Type B pancreatic cell (in vitro differentiated cells): ENCODE measurements at places on chromosomes 2 and 18. TPM values are rescaled to one million over a fixed set of nuclear protein-coding genes. Genes with fewer than 3 reads are reported as not detected.
A peak's percentile ranks its signal among the peaks of the same experiment; 100 is the strongest.

- H3K27me3 ChIP-seq = peaks cover 3% of the 10 kb centered on the region
- no peak overlapping the region for H3K4me3 ChIP-seq
- H3K4me1 ChIP-seq = no peaks in the 10 kb centered on the region
- H3K36me3 ChIP-seq = no peaks in the 10 kb centered on the region
- no peak overlapping the region for H3K27ac ChIP-seq
- no peak for DNase-seq
Observed at GRCh38 chr18:68548904-68549870, 165.7 kb downstream of the TMX3 start.

Gene RUFY4
- not detected in 2 replicates for total RNA-seq

- H3K4me3 ChIP-seq = no peak overlapping the region
- DNase-seq = no peak
- H3K4me1 ChIP-seq = peaks cover 14% of the 10 kb centered on the region
- no peak overlapping the region for H3K27ac ChIP-seq
- H3K27me3 ChIP-seq = no peaks in the 10 kb centered on the region
- H3K36me3 ChIP-seq = peaks cover 4% of the 10 kb centered on the region
Observed at GRCh38 chr2:75274936-75275335, 75.6 kb upstream of the TACR1 start.

Gene RBM44
- total RNA-seq = 0.24 and 0.41 TPM in 2 replicates

Gene ACMSD
- 0.14 TPM in 1 of 2 replicates, not detected in the other for total RNA-seq

DNA sequence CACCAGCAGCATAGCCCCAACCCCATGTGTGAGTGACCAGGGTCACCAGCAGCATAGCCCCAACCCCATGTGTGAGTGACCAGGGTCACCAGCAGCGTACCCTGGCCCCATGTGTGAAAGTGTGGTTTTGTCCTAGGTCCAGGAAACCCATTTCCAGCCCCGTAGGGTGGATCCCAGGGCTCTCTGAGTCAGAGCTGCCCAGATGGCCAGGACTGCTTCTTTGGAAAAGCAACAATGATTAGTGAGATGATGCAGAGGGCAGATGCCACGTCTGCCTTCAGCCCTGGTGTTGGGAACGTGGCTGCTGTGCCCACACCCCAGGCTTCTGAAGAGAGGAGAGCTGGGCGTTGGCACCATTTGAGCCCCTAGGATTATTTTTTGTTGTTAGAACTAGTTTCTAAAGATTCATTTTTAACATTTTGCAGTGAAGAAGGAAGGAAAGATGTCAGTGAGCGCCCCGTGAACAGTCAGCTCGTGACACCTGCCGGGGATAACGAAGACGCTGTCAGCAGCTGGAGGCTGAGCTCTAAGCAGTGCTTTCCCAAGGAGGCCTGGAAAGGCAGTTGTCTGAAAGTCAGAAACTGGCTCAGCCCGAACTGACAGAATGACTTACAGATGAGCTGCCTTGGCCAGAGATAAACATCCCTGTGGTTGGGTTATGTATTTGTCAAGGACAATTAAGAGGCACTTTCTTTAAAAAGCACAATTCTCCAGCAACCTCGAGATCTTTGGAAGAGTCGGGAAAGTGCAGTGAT is 32.1 kb upstream of the KCNG2 start:
- peaks cover 8% of the 10 kb centered on the region for H3K27me3 ChIP-seq
- no peak overlapping the region for H3K4me3 ChIP-seq
- DNase-seq = no peak
- no peak overlapping the region for H3K27ac ChIP-seq

DNA sequence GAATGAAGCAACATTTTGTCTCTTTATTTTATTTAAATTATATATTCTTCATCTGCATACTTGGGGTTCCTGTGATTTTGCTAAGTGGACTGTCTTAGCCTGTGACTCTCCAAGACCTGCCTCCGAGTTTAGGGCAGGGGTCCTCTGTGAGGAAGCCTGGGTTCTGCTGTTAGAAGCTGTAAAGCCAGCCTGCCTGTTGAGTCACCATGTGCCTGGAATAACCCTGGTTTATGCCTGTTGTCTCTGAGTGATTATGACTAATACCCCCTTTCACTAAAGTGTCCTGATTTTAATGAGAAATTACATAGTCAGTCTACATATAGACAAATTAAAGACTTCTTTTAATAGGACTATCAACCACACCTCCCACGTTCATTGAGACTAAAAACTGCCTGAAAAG is 369.1 kb downstream of the ZNF521 start:
- H3K4me1 ChIP-seq = peaks cover 62% of the 10 kb centered on the region
- H3K27ac ChIP-seq = no peak overlapping the region
- H3K36me3 ChIP-seq = no peaks in the 10 kb centered on the region
- H3K4me3 ChIP-seq = no peak overlapping the region

DNA sequence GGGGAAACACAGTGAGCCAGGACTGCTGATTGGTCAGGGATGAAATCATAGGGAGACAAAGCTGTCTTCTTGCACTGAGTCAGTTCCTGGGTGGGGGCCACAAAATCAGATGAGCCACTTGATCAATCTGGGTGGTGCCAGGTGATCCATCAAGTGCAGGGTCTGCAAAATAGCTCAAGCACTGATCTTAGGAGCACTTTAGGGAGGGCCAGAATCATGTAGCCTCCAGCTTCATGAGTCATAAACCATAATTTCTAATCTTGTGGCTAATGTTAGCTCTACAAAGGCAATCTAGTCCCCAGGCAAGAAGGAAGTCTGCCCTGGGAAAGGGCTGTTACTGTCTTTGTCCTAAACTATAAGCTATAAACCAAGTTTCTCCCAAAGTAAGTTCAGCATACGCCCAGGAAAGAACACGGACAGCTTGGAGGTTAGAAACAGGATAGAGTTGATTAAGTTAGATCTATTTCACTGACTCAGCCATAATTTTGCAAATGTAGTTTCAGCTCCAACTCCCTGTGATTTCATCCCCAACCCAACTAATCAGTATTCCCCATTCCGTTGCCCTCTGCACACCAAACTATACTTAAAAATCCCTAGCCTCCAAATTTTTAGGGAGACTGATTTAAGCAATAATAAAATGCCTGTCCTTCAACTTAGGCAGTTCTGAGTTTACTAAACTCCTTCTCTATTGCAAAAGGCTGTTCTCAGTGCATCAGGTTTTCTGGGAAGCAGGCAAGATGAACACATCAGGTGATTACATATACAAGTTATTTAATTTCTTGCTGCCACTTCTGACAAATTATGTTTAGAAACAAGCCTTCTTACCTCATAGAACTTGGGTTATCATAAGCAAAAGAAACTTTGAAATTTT is 226.9 kb upstream of the SPOPL start:
- H3K27me3 ChIP-seq = no peaks in the 10 kb centered on the region
- peaks cover 33% of the 10 kb centered on the region for H3K4me1 ChIP-seq
- H3K27ac ChIP-seq = peak overlapping the region; percentile 72
- H3K4me3 ChIP-seq = no peak overlapping the region

DNA sequence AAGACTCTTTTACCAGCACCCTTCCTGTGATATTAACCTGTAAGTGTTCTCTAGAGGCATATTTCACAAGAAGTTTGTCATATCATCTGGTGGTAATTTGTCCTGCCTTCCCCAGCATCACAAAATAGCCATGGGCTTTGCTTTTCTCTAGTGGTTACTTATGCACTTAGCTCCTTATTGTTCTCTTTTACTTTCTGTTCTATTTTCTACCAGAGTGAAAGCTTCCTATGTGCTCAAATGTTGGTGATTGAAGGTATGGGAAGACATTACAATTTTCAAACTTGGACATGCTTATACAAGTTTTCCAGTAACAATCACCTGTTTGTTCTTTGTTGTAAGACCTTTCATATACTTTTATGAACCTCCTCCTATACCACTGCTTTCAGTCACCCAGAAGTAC is 87.0 kb upstream of the KCNH7 start:
- no peak overlapping the region for H3K27ac ChIP-seq
- no peak overlapping the region for H3K4me3 ChIP-seq
- no peaks in the 10 kb centered on the region for H3K27me3 ChIP-seq
- no peak for DNase-seq
- H3K4me1 ChIP-seq = no peaks in the 10 kb centered on the region

Gene MBD2
- 48.8 and 100 TPM in 2 replicates for total RNA-seq

DNA sequence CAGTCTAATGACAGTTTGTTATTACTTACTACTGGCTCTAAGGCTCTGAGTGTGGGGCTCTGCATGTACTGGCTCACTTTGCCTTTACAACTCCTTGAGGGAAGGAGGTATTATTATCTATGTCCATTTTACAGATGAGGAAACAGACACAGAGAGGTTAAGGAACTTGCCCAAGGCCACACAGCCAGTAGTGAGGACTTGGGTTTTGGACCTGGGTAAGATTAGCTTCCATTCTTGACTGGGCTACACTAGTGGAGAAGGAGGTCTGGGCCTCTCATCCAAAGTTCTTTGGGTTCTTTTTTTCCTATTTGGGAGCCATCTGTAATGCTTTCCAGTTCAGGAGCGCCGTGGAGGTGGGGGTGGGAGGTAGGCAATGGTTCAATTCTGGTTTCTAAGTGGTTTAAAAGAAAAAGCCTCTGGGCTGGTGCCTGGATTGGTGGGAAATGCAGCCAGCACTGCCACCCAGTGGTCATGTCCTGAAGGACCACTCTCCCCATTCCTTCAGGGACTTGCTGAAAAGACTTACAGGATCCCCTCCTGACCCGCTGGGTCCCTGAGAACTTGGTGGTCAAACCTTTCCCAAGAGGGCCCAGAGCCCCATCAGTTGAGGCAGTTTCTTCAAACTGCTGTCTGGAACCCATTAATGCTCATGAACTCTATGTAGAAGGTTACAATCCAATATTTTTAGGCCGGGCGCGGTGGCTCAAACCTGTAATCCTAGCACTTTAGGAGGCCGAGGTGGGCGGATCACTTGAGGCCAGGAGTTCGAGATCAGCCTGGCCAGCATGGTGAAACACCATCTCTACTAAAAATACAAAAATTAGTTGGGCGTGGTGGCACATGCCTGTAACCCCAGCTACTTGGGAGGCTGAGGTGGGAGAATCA is 38.6 kb upstream of the NOTO start:
- no peak overlapping the region for H3K4me3 ChIP-seq
- no peaks in the 10 kb centered on the region for H3K4me1 ChIP-seq
- H3K27ac ChIP-seq = no peak overlapping the region
- no peaks in the 10 kb centered on the region for H3K36me3 ChIP-seq

Gene IL1B
- total RNA-seq = 0.46 and 0.76 TPM in 2 replicates

GRCh38 chr2:106857882-106858478 is 28.0 kb downstream of the ST6GAL2 start:
- peaks cover 19% of the 10 kb centered on the region for H3K36me3 ChIP-seq
- H3K4me3 ChIP-seq = no peak overlapping the region
- peaks cover 7% of the 10 kb centered on the region for H3K4me1 ChIP-seq
- DNase-seq = no peak

Gene DLGAP1
- total RNA-seq = 2.6 and 3.7 TPM in 2 replicates

GRCh38 chr2:221423210-221423804 is 148.8 kb downstream of the EPHA4 start:
- H3K4me3 ChIP-seq = no peak overlapping the region
- peaks cover 12% of the 10 kb centered on the region for H3K4me1 ChIP-seq
- H3K27me3 ChIP-seq = no peaks in the 10 kb centered on the region
- H3K36me3 ChIP-seq = peaks cover 67% of the 10 kb centered on the region
- H3K27ac ChIP-seq = no peak overlapping the region
- DNase-seq = no peak

GRCh38 chr2:105194022-105194675 is 47.4 kb upstream of the GPR45 start:
- peaks cover 8% of the 10 kb centered on the region for H3K4me1 ChIP-seq
- DNase-seq = no peak
- H3K4me3 ChIP-seq = peak overlapping the region; percentile 8
- H3K27me3 ChIP-seq = peaks cover 9% of the 10 kb centered on the region
- no peak overlapping the region for H3K27ac ChIP-seq
